ENCODE measurements at places on chromosomes 11 and 22. TPM values are rescaled to one million over a fixed set of nuclear protein-coding genes. Genes with fewer than 3 reads are reported as not detected.

DNA sequence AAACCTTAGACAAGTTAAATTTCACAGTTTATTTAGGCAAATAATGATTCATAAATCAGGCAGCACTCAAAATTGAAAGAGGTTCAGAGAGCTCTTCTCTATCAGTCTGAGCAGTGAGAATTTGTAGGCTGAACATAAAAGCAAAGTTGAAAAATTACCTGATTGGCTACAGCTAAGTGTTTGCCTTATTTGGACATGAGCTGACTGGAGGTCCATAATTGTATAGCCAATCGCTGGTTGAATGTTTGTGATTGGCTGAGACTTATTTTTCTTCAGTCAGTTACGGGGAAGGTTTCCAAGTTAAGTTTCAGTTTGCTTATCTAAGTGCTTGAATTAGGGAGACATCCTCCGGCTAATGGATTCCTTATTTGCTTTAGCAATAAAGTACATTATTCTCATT, 527.5 kb downstream of the CNTN5 start:
- no peak for DNase-seq

GRCh38 chr11:69343401-69344321, 49.7 kb downstream of the MYEOV start:
- DNase-seq, result no peak

DNA sequence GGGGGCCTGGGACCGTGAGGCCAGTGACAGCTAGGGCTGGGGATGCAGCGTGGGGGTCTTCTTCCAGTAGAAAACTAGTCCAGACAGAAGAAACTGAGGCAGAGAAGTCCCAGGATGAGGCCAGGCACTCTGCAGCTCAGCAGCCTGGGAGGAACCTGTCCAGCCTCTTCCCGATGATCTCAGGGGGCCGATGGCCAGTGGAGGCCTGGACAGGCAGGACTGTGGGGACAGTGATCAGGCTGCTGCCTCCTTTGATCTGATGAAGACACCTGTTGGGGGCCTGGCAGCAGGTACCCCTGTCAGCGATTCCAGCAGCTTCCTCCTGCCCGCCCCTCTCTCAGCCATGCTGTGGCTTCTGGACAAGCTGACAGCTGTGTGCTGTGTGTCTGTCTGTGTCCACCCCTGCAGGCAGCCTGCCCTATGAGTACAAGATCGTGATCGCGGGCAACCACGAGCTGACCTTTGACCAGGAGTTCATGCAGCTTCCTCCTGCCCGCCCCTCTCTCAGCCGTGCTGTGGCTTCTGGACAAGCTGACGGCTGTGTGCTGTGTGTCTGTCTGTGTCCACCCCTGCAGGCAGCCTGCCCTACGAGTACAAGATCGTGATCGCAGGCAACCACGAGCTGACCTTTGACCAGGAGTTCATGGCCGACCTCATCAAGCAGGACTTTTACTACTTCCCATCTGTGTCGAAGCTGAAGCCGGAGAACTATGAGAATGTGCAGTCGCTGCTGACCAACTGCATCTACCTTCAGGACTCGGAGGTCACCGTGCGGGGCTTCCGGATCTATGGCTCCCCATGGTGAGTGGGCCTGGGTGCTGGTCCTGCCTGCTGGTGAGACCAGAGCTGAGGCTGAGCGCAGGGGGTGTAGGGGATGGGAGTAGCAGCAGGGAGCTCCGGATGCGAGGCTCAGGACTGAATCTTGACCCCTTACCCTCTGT, 62.6 kb downstream of the MPPED1 start:
- DNase-seq, result no peak

DNA sequence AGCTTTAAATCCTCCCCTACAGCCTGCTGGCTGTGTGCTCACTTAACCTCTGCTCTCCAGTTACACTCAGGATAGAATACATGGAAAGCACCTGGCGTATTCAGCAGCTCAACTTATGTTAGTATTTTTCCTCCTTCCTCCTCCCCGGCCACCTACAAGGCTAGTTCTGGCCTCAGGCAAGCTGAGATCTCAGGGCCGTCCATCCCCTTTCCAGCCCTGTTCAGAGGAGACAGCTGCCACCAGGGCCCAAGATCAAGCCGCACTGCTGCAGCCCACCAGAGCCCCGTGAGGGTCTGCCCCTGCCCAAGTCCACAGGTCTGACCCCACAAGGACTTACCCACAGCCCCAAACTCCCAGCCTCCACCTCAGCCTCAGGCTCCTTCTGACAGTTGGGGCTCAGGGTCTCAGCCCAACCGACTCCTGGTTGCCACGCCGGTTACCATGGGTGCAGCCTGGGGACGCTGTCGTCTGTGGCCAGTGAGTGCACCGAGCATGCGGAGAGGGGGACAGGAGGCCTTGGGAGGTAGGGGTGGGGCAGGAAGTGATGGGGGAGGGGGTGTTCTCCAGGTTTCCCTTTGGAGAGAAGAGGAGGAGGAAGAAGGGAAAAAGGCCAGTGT, at the start of gene C11orf16:
Gene C11orf16 (minus strand): TSS at position 384 of the 617 bp plus-strand sequence. CDS start 639 bp downstream, outside the sequence.
- no peak for DNase-seq

GRCh38 chr22:49905465-49905864, 12.8 kb downstream of the ALG12 start:
- no peak for DNase-seq

DNA sequence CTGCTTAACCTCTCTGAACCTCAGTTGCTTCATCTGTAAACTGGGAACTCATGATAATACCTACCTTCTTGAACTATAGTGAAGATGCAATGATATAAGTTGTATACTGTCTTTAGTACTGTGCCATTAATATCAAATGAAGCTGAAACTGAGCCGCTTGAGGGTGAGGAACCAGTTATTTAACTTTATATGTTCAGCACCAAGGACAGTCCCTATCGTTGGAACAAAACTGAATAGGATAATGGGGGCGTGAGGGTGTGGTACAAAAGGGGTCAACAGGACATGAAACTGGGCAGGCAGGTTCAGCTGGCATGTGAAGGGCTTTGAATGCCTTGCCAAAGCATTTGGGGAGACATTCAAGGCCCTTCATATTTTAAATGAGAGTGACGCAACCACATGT, 112.6 kb downstream of the C11orf91 start:
- no peak for DNase-seq

GRCh38 chr11:20336056-20336455, 27.5 kb upstream of the HTATIP2 start:
- no peak for DNase-seq

ZNF214 gene
- polyA plus RNA-seq, result 1.9 TPM

- no peak for DNase-seq
Measured at GRCh38 chr11:4085575-4085974, 9.0 kb upstream of the RRM1 start.

DNA sequence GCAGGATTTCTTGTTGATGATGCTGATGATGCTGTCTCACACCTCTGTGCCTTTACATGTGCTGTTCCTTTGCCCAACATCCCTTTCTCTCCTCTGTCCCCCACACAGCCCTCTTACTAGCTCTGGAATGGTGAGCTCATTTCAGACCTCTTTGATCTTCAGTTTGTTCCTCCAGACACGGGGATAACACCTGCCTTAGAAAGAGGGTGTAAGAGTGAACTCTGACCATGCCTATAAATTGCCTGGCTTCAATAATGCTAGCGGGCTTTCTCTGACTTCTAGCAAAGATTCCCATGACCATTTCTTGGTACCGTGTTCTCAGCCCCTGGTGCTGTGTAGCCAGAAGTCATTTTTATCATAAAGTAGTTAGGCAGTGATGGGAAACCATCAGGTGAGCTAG, 55.9 kb upstream of the DRD2 start:
- no peak for DNase-seq

DNA sequence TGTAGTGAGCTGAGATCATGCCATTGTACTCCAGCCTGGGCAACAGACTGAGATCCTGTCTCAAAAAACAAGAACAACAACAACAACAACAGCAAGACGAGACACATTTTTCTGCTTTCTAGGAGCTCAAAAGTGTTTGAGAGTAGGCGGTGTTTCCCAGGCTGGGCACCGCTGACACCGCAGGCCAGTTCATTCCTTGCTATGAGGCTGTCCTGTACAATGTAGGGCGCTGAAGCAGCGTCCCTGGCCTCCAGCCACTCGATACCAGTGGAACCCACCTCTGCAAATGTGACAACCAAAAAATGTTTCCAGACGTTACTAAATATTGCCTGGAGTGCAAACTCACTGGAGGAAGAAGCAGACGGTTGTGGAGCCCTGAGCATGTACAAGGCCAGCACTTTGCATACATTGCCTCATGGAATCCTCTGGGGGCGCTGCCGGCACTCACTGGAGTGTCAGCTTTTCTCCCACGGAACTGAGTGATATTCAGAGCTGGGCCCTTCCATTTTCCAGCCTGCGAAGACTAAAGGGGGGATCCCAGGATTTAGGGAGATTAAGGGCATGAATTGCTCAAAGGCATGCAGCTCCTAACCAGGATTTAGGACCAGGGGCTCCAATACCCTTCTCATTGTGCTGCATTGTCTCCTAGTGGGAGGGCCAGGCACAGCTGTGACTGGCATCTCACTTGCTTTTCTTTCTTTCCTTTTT, 5.8 kb upstream of the MIEF1 start:
- no peak for DNase-seq

DKK3 gene
- polyA plus RNA-seq, result 935 TPM

GRCh38 chr22:42716221-42716620, 4.4 kb downstream of the A4GALT start:
- no peak for DNase-seq

ACRV1 gene
- polyA plus RNA-seq, result not detected

DNA sequence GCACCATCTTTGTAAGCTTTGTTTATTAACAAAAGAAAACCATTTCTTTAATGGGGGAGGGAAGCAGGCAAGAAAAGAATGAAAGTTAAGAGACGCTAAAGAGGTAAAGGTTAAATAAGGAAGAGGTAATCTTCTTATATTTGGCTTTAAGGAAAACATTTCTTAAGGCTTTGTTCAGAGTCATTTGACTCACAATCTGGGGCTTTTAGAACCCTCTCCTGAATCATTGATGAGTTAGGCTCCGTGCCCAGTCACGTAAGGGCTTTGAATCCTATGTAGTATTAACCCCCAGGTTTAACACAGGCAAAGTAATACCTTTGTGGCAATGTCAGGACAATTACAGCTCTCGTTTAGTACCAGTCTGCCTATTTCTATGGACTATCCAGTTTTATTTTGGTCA, 26.1 kb downstream of the MADD start:
- DNase-seq, result no peak

YAP1 gene
- 144 TPM for polyA plus RNA-seq

DNA sequence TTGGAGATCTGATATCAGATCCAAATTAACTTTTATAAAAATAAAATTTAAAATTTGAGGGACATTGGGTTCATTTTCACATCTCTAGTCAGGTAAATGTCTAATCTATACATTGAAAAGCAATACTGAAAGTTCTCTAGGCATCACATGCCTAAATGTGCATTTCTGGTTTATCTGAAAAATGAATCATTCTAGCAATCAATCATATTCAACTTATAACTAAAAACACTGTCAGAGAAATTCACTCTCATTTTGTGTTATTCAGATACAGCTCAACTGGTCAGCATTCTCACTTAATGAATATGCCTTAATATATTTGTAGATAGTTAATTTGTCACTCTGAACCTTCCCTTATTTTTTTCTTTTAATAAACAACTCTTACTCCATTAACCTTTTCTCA, 243.2 kb downstream of the CASP12 start:
- DNase-seq, result no peak

LRRC32 gene
- 10.9 TPM for polyA plus RNA-seq

- no peak for DNase-seq
Measured at GRCh38 chr22:47093720-47094119, 331.3 kb downstream of the TBC1D22A start.

DNA sequence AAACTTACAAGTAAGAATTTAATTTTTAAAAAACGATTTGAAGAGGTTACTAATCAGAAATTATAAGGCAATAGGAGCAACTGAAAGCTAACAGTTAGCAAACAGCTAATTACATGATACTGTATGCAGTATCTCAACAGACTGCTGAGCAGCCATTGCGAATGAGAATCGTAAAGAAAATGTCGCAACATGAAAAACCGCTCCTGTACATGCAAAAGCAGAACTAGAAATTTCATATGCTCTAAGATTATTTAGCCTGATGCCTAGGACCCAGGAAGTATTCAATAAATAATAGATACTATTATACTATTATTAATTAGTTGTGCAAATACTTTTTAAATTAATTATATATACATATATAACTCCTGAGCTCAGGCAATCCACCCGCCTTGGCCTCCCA, 48.7 kb upstream of the EP300 start:
- DNase-seq, result no peak

POGLUT3 gene
- polyA plus RNA-seq, result 49.3 TPM

VPREB1 gene
- not detected for polyA plus RNA-seq

CCDC81 gene
- 2.3 TPM for polyA plus RNA-seq

RAB3IL1 gene
- 2.7 TPM for polyA plus RNA-seq

DNA sequence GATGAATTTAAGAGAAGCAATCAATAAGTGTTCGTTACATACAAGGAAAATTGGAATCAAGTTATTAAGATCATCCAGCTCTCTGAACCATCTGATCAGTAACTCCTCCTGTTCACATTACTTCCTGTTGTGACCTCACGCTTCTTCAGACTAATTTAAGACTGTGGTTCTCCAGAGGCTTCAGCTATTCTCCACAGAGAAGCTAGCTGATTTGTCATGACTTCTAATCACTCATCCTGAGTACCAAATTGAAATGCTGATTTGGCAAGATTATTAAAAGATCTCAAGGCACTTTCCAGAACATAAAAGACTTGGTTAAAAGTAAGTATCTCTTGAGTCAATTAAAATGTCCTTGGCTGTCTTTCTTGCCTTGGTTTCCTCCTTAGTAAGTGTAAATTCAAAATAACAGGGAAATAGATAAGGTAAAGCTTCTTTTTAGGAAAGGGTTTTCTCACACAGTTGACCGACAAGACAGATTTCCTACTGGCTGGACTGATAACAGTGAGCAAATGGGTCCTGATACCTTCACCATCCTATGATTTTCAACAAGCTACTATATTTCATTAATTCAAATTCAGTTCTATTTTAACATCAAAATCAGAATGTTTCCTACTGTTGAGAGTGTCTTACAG, 38.5 kb downstream of the GAB2 start:
- DNase-seq, result no peak

GRCh38 chr11:89421718-89422117, 69.5 kb downstream of the NOX4 start:
- DNase-seq, result no peak
